Stimulated activated effector memory CD8-positive, alpha-beta T cell treated with anti-CD3 and anti-CD28 coated beads, Interleukin-12 subunit alpha, Interleukin-12 subunit beta, amount 100 ng/mL, for 72 hours (primary cell): ENCODE measurements at places on chromosomes 5 and 9.

DNA sequence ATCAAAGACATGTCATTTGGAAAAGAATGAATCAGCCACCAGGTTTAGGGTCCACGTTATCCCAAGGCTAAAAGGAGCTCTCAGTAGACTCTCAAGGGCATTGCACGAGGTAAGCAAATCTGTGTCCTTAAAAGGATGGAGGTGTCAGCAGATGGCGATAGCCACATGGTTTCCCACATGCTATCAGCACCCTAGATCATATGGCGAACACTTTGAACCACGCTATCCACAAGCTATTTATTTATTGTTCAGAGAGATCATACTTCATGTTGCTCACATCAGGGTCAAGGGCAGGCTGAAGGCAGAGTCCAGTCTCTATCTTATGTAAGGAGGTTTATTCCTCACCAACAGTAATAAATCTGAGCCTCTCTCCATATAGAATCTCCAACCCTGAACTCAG is 43.7 kb downstream of the CDH6 start:
- no peak for DNase-seq

DNA sequence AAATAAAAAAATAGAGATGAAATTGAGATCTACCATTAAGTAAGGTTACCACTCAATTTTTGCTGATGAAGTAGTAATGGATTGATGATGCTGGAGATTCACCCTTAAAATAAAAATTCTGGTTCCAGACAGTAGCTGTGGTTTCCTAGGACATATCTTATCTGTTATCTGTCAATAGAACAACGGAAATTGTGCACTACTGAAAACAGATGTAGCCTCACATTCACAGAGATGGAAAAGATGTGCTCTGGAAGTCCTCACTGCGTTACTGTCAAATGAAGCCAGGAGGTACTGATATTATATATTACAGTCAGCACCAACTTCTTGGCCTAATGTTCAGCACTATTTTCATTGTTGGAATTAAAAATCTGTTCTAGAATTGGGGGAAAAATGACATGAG is 154.0 kb downstream of the SLC24A2 start:
- DNase-seq, result no peak

DNA sequence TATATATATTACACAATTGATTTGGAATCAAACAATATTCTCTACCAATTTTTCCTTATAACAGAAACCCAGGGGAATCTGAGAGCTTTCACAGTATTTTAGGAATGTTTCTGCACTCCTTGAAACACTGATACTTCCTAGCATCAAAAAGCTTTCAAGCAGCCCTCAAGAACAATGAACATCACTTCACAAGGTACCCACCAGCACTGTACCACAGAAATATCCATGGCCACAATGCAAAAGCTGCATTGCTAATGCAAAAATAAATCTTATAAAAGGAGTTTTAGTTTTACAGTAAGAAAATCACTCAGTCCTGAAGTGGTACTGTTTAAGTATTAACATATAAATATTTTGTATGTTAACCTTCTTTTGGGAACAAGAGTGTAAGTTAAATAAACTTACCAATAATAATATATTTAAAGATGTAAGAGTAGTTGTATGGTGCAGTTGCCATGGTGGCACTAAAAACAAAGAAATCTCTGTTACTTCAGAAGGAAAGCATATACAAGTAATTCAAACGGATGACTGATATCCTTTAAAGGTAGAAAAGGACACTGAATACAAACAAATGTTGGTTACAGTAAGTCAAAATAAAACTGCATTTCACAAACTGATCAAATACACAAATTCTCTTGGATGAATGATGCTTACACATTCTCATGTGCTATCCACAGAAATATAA is 8.6 kb downstream of the RAB14 start:
- no peak for DNase-seq

- no peak for DNase-seq
These were observed 184.6 kb upstream of the PUM3 start for GRCh38 chr9:3028535-3028934.
